ENCODE measurements at places on chromosomes 2 and 18. TPM values are rescaled to one million over a fixed set of nuclear protein-coding genes. Genes with fewer than 3 reads are reported as not detected.
A peak's percentile ranks its signal among the peaks of the same experiment; 100 is the strongest.

DNA sequence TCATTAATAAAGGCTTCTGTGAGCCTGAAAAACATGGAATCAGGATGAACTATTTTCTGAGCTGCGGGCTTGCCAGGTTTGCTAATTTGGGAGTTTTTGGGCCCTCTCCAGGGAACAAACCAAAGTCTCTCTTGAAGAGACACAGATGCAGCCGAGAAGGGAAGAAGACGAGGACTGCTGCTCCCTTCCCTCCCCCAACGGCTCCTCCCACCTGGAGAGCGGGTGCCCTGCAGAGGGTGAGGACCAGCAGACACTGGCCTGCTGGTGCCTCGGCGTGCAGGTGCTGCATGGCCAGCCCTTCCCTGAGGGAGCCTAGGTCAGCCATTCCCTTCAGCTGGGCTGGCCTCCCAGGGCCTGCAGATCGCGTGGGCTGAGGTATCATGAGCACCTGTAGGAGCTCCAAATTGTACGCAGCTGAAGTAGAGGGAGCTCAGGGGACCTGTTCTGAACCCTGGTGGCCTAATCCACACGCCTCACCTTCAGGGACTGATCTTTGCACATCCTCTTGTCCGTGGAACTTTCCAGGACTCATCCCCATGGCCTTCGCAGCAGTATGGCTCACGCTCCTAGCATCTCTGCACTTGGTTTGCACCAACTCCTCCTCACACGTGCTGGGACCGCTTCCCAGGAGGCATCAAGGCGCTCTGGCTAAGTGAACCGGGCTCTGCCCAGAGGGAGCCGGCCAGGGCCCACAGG, 19.5 kb downstream of the EMX1 start:
- no peak for DNase-seq

GRCh38 chr18:46413684-46414083, 243.3 kb downstream of the LOXHD1 start:
- DNase-seq: no peak

DNA sequence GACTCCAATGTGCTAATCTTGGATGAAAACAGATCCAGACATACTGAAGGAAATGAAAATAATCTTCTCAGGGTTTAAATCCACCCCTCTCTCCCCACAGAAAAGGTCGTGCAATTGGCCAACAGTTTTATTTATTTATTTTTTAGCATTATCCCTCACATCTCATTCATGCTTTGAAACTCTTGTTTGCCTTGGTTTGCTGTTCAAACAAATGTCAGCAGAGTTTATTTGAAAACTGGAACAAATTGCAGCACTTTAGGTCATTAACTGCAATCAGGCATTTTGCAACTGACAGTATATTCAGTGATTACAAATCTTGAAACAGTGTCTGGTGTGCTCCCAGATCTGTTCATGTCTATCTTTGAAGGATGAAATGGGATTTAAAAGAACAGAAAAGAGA, 220.6 kb downstream of the SLC4A10 start:
- DNase-seq: no peak

DNA sequence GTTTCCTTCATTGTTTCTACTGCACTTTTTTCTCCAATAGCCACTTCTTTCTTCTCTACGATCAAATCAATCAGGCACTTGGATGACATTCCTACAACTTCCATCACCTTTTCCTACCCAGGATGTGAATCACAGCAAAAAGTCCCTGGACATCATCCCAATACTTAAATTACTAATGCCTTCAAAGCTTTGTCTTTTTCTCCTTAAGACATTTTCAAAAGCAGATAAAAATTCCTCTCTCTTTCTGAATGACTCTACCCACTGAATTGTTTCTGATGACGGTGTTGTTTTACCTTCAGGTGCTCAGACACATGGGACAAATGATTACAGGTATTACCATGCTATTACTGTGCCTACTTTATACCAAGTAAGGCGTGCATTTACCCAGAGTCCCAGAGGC, 500.9 kb downstream of the FBXO15 start:
- DNase-seq: peak; percentile 79

DNA sequence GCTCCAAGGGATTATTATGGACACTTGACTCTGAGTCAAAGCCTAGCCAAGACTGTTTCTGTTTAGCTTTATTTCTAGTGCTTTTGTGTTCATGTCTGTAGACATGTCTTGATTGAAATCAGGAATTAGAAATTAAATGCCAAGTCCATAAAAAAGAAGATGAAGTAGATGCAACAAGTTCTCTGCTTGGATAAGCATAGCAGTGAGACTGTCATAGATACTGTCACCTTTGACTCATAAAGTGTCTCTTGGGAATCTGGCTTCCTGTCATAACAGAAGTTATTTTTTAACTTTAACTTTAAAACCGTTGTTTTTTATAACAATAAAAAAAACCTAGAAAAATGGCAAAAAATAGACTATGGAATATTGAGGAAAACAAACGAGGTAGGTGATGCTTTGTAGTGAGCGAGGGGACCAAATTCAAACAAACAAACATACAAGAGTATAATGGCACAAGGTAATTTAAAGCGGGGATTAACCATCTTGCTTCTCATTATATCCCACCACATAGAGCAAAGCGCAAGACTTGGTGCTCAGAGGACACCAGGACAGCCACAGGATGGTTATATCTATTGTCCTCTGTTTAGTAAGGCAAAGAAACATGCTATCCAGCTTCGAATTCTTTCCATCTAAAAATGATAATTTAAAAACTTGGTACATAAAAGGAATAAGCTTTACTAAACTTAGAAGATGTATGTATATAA, 64.6 kb downstream of the CD226 start:
- DNase-seq: no peak

DNA sequence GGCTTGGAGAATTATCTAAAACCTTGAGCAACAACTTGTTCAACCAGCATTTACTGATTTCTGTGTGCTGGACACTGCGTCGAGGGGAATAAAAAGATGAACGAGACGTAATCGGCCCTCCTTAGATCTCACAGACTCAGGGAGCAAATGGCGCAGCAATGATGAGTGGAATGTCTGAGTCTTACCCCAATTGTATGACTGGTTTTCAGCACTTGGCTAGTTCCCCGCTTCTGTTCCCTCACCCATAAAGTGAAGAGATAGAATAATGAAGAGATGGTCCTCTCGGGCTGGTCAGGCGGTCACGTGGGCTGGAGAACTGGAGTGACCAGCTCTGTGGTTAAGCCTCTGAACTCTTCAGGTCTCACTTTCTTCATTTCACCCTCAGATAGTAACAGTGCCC, 17.3 kb upstream of the GATA6 start:
- DNase-seq: no peak

GRCh38 chr18:21463718-21464117, 136.8 kb downstream of the ESCO1 start:
- DNase-seq: no peak

DNA sequence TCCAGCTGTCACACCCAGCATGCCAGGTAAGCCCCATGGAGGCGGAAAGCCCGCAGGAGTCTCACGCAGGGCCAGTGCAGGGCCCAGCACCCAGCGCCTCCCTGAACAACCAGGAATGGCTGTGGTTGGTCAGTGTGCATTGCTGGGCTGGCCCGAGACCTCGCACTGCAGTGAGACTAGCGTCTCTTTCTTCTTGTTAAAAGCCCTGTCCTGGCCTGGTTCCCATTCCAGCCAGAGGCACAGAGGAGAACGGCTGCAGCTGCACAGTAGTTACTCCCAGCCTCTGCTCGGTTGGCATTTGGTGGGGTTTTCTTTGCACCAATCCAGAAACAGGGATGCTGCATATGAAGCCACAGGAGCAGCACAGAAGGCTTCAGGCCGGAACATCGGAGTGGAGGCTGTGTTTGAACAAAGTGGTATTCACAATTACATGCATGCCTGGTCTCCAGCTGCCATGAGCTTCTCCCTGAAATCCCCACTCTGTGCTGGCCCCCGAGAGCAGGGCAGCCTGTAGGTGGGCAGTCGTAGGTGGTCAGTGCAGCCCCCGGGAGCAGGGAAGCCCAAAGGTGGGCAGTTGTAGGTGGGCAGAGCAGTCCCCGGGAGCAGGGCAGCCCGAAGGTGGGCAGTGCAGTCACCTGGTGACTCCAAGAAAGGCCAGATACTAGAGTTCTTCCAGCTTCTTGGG, 163.7 kb upstream of the PXDN start:
- no peak for DNase-seq

GRCh38 chr2:46488389-46488788, 9.0 kb downstream of the TMEM247 start:
- DNase-seq: no peak

DNA sequence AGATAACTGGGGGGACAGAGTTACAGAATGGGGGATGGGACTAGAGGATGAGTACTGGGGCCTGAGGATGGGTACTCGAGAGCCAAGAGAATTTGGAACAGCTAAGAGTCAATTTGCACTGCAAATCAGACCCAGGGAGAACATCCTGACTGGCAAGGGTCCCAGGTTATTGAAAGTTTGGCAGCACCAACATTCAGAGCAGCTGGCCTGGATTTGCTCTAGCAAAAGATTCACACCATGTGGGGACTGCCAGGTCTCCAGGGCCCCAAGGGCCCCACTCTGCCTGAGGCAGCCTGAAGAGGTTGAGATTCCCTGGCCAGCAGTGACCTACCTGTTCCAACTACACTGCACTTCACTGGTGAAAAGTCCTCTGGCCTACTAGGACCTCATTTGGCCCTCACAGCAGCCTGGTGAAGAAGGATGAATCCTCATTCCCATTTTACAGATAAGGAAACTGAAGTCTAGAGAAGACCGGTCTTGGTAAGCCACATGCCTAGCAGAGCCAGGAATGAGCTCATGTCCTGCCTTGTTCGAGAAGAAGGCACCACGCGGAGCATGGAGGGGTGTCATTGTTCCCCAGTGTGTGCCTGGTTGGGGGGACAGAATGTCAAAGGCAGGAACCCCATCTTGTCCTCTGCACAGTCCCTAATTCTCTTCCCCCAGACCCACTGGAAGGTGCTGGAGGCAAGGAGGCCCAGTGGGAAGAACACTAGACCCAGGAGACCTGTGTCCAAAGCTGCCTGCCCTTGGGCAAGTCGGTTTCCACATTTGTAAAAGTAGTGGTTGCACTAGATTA, 258.6 kb downstream of the TNS1 start:
- DNase-seq: no peak

DNA sequence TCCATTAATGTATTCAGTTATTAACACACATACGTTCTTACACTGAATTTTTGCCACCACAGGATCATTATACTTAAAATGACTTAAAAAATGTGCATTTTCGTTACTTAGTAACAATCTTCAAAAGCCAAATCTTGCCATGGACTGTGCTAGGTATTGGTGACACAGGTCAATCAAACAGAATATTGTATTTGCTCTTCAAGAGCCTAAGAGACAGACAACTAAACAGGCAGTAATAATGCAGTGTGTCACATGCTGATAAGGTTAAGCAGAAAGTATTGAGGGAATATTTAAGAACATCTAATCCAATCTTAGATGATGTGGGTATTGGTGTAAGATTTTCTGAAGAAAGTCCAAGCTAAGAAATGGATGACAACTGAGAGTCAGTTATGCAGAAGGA, 56.9 kb downstream of the FBXO11 start:
- DNase-seq: no peak

DNA sequence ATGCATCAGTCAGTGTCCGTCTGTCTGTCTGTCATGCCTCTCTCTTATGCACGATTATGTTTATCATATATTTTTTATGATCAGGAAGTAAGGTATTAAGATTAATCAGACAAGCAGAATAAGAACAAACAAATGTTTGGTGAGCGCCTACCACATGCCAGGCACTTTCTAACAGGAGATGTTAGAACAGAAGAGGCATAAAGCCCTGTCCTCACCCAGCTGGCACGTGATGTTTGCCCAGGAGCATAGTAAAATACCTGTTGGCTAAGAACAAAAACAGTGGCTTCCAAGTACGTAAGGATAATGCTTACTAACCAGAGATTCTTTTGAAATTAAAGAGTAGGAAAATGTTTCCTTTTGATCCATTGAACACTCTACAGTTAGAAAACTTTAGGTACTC, 380.2 kb upstream of the RAB12 start:
- no peak for DNase-seq

DNA sequence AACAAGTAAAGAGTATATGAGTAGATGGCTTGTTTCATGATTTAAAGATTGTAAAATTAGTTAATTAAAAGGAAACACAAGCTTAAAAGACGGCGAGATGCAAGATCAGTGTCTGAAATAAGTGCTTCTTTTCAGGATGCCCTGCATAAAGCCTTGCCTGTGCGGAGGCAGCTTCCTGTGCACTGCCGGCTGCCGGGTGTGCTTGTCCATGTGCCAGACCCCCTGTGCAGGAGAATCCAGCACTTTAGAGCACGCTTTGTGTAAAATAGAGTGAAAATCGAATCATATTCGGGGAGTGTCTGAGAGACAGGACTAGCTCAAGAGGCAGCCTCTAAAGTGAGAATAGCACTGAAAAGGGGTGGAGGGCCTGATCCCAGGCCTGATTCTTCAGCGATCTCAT, 154.7 kb downstream of the CHST9 start:
- DNase-seq: no peak

DNA sequence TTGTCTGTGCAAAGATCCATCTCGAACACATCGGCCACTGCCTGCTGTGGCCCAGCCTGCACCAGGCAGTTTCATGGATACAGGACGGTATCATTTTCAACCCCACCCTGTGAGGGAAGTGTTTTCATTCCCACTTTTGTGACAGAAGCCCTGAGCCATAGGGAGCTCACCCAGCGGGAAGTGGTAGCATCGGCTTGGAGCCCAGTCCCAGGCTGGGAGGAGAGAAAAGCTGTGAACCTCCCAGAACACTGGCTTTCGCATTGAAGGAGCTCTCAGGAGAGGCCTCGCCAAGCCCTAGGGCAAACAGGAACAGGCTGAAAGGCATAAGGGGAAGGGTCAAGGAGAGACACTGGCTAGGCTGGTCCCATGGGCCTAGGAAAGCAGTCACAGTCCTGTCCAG, 166.1 kb downstream of the TFCP2L1 start:
- no peak for DNase-seq

DNA sequence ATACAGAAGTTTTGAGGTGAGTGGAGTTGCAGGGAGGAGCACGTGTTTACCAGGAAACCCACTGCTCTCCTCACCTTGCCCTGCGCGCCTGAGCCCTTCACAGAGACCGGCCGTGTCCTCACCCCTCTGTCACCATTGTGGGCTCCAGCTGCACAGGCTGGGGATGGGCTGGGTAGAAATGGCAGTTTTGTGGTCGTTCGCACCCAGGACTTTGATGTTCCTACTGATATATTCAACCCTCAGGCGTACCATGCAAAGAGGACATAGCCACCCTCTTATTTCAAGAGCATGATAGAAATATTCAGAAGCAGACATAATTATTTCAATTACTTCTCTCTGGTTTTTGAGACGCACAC, 78.2 kb downstream of the GBX2 start:
- DNase-seq: no peak

Gene CIB4
- not detected for total RNA-seq

Gene AGXT
- not detected for total RNA-seq

Gene SERPINB2
- total RNA-seq: not detected
